ENCODE measurements at places on chromosomes 16 and 17.
A peak's percentile ranks its signal among the peaks of the same experiment; 100 is the strongest.

GRCh38 chr17:45686250-45686649 is 97.9 kb upstream of the CRHR1 start:
- no peak for DNase-seq

DNA sequence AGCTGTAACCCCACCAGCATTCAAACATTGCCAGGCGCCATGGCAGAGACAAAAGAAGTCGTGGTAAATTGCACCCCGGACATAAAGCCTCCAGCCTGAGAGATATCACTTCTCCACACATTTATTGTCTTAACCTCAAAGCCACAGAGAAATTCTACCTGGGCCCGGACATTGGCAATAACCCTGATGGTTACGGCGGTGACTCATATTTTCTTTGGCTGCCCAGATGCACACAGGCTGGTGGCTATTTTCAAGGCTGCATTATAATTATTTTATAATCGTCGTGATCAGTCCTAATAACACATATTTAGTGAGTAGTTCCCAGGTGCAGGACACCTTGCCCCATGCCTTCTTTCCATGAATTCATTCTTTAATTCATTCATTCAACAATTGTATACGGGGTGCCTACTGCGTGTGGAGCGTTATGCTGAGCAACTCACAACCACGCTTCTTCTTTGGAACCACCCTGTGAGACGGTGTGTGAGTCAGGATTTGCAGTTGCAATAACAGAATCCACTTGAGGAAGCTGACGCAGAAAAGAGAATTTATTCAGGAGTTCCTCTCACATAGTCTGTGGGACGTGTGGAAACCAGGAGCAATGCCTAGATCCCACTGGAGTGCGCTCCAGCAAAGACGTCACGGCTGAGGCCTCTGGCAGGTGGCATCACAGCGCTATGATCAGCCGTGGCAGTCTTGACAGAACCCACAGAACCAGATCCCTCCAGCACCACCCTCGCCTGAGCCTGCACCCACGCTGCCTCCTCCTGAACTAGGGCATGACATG is 245.7 kb downstream of the FOXL1 start:
- DNase-seq: no peak

DNA sequence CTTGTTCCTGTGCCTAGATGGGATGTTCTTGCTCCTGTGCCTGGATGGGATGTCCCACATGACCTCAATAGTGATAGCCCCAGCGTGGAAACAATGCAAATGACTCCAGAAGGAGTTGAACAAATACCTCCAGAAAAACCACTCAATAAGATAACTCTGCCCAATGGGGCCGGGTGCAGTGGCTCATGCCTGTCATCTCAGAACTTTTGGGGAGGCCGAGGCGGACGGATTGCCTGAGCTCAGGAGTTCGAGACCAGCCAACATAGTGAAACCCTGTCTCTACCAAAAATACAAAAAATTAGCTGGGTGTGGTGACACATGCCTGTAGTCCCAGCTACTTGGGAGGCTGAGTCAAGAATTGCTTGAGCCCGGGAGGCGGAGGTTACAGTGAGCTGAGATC is 15.2 kb upstream of the LITAF start:
- DNase-seq: no peak

- no peak for DNase-seq
Observed at GRCh38 chr16:12716658-12717057, 87.0 kb downstream of the CPPED1 start.

DNA sequence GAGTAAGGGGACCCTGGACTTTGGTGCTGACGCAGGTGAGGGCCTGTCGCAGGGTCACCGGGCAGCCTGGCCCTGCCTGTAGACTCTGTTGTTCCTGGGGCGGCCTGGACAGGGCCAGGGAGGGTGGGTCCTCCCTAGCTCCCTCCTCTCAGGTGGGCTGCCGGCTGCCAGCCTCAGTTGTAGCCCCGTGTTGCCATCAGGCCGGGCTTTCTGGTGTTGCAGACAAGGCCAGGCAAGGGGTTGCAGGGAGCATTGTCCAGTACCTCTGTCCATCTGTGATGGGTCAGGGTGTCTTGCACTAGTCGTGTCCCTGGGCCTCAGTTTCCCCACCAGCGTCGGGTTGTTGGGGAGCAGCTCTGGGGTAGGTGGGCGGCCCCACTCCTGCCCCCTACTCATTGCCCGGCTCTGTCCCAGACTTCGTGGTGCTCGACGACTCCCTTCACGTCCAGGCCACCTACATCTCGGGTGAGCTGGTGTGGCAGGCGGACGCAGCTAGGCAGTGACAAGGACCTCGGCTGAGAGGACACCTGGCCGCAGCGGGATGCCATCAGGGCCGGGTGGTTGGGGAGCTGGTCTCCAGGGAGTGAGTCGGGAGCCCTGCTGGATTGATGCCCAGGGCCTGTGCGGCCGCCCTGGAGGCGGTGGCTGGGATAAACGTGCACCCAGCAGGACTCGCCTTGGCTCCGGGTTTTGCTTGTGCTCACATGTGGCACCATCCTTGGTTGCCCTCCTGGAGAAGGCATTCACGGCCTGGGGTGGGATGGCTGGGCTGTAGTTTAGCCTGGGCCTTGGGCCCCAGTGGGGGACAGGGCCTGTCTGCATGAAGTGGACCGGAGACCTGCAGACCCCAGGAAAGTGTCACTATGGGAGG is 1.9 kb downstream of the CEMP1 start:
- DNase-seq: no peak

- DNase-seq: no peak
Observed at GRCh38 chr17:82008941-82009405, 13.7 kb downstream of the CENPX start.

DNA sequence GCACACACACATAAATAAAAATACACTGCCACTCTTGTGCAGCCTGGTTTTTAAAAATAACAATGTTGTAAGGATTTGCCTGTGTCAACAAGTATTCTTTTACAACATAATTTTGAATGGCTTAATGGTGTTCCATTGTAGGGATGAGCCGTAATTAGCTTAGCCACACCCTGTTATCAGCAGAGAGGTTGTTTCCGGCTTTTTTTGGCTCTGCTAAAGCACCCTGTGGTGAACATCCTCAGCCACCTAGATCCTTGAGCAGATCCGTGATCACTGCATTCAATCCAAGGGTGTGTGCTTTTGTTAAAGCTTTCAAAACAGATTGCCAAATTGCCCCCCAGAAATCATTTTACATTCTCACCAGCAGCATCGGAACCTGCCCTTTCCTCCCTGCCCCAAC is 7.0 kb downstream of the KATNB1 start:
- DNase-seq: no peak

DNA sequence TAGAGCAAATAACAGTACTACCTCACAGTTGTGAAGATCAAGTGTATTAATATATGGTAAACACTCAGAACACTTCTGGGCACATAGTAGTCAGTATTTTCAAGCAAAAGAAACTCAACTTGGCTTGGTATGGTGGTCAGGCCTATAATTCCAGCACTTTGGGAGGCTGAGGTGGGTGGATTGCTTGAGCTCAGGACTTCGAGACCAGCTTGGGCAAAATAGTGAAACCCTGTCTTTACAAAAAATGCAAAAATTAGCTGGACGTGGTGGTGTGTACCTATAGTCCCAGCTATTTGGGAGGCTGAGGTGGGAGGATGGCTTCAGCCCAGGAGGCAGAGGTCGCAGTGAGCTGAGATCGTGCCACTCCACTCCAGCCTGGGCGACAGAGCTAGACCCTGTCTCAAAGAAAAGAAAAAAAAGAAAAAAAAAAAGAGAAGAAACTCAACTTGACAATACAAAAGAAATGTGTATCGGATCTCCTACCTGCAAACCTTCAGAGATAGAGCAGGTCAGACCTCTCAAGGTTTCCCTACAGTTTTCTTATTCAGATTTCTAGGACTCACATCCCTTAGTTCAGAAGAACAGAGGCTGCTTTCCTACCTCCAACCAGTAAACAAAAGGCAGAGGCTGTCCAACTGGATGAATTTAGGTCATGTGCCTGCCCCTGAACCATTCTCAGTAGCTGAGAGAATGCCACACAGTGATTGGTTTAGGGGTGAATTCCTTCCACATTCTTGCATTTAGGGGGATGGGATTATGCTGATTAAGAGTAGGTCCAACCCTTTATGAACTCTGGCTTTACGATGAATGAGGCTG is 1.7 kb upstream of the KPNA2 start:
- peak; percentile 42 for DNase-seq

DNA sequence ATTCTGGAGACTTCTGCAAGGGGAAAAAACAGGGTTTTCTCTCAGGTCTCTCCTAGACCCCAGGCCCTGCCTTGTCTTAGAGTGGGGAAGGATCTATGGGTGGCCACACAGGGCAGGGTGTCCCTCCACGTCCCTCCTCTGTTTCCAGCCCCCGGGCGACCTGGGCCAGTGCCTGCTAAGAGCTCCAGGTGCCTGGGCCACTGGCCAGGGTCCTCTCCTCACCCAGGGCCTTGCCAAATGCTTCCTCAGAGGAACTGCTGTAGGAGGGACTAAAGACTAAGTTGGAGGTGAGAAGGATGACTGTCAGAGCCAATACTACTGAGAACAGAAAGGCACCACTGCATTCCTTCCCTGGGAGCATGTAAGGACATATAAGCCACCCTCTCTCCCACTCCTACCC is 11.4 kb downstream of the NOS2 start:
- DNase-seq: no peak

DNA sequence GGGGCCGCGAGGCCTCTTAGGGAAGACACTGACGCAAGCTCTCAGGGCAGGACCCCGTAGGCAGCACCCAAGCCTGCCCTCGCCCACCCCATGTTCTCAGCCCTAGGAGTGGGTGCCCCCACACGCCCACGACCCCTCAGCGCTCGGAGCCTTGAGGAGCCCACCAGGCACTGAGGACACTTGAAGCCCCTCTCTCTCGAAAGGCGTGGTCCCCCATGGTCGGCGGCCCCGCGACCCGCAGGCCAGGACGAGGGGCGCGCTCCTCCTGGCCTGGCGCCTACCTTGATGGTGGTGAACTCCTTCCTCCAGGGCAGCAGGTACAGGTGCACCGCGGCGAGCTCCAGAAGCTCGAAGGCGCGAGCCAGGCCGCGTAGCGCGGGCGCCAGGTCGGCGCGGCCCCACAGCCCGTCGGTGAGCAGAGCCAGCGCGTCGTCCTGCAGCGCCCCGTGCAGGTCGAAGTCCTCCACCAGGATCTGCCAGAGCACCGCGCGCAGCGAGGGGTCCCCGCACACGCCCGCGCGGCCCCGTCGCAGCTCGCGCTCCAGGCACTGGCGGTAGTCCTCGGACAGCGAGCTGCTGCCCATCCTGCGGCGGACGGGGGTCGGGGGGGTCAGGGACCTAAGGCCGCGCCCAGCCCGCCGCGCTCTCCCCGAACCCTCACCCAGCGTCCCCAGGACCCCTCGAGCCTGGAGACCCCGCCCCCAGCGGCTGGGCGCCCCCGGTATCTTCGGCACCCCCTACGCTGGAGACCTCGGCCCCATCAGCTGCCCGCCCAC is 668 bp downstream of the SPATA2L start:
- DNase-seq: peak; percentile 60

- no peak for DNase-seq
Observed at GRCh38 chr17:75487351-75488070, 27.8 kb downstream of the CASKIN2 start.

- DNase-seq: peak; percentile 17
Observed at GRCh38 chr16:2471016-2471652, at the start of gene NTN3. Gene NTN3, plus strand, starts transcription at chr16:2471297. Its CDS starts 405 bp downstream, at chr16:2471702.

GRCh38 chr16:52816993-52817392 is 235.7 kb downstream of the CHD9NB start:
- no peak for DNase-seq

DNA sequence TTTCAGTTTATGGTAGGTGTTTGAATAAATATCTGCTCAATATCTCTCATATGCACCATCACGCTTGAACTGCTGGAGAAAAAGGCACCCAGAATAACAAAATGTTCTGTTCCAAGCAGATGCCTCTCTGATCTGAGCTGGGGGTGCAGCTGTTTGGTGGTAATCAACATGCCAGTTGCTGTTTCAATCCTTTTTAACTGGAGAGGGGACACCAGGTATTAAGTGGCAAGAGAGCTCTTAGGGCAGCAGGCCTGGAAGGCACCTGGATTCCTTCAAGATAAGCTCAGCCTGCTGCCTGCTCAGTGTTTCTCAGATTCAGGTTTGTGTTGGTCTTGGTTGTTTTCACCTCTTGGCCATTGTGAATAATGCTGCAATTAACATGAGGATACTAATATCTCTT is 27.2 kb upstream of the VAT1L start:
- DNase-seq: no peak

DNA sequence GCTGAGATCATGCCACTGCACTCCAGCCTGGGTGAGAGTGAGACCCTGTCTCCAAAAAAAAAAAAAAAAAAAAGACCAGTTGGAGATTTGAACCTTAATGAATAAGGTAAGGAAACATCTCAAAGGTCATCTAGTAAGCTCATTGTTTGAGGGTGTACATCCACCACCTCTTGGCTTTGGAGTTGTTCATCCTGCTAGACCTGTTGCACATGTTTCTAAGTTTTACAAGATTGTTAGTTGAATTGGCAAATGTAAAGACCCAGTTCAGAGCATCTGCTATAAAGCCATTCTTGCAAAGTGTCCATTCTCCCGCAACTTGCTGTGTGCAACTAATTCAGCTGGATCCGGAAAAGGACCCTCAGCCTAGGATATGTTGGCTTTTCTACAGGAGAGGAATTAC is 1.5 kb downstream of the PSMD7 start:
- DNase-seq: no peak

- DNase-seq: no peak
Observed at GRCh38 chr16:85195900-85196772, 83.9 kb upstream of the CIBAR2 start.

- DNase-seq: no peak
Observed at GRCh38 chr17:51341457-51341856, 81.1 kb downstream of the UTP18 start.

- no peak for DNase-seq
Observed at GRCh38 chr16:11168386-11169051, 87.5 kb downstream of the SOCS1 start.

DNA sequence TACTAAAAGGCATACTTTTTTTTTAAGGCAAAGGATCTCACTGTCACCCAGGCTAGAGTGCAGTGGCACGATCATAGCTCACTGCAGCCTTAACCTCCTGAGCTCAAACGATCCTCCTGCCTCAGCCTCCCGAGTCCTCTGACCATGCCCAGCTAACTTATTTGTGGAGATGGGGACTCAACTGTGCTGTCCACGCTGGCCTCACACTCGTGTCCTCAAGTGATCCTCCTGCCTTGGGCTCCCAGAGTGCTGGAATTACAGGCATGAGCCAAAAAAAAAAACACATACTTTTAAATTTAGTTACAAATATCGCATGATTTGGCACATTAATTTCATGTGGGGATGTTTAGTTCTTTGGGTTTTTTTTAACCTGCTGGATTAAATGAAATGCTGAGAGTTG is 207.7 kb upstream of the CHMP6 start:
- DNase-seq: no peak

DNA sequence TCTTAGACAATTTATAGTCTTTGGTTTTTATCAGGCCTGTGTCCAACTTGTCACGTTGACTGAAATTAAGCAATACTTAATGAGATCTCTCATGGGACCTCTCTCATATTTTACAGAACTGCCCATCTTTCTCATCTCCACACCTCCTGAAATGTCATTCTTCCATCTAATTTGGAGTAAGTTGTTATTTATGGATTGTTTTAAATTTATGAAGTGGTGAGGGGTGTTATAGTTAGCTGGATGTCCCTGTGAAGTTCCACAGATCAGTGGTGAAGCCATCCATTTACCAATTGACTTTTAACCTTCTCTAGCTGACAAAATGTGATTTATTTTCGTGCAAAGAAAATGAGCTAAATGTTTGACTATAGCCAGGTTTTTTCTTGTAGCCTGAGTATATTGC is 824.9 kb downstream of the KCNJ2 start:
- no peak for DNase-seq

- no peak for DNase-seq
Observed at GRCh38 chr16:3961449-3961849, 80.9 kb upstream of the CREBBP start.

GRCh38 chr16:51487880-51488279 is 336.8 kb upstream of the SALL1 start:
- DNase-seq: no peak

- DNase-seq: no peak
Observed at GRCh38 chr17:57277923-57278604, 21.7 kb downstream of the MSI2 start.

Measured in endothelial cell (in vitro differentiated cells).